Activated CD8-positive, alpha-beta T cell treated with anti-CD3 and anti-CD28 coated beads for 36 hours (primary cell): ENCODE measurements at places on chromosomes 1 and 21. TPM values are rescaled to one million over a fixed set of nuclear protein-coding genes. Genes with fewer than 3 reads are reported as not detected.

- DNase-seq, result no peak
Measured at GRCh38 chr1:181255270-181255929, 166.9 kb downstream of the IER5 start.

GRCh38 chr1:156727926-156728598 is at the start of gene METTL25B:
Gene METTL25B, plus strand, starts transcription at chr1:156728469. Its CDS starts 636 bp downstream, at chr1:156729105.
- peak; percentile 87 for DNase-seq

DNA sequence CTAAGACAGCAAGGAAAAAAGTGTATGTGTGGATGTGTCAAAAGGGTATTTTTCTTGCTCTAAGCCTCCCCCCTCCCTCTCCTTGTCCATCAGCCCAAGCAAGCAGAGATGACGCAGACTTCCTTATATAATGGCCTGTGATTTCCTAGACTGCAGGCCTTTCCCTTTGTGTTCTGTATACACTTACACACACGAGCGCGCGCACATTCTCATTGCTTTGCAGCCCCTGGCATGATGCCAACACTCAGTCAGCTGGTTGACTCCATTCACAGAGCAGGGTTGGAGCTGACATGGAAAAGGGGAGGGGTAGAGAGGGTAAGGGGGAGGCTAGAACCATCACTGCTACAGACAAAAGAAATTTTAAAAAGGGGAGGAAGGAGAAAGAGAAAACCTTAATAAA is 41.8 kb downstream of the GATAD2B start:
- DNase-seq, result peak; percentile 58

Gene TSPEAR
- not detected for total RNA-seq

DNA sequence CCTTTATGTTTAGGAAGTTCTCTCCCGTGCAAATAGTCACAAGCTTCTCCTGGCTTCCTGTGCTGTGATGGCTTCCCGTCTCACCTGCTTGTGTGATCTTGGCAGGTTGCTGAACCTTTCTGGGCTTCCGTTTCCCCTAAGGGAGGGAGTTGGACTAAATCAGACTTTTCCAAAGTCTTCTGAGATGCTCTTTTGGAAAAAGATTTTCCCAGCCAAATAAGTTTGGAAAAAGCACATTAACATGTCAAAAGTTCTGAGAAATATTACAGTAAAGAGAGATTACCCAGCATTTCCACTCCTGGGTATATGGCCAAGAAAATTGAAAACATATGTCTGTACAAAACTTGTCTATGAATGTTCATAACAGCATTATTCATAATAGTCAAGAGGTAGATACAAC is 36.0 kb upstream of the TENT5C start:
- DNase-seq, result no peak

Gene KRTAP13-2
- total RNA-seq, result not detected

DNA sequence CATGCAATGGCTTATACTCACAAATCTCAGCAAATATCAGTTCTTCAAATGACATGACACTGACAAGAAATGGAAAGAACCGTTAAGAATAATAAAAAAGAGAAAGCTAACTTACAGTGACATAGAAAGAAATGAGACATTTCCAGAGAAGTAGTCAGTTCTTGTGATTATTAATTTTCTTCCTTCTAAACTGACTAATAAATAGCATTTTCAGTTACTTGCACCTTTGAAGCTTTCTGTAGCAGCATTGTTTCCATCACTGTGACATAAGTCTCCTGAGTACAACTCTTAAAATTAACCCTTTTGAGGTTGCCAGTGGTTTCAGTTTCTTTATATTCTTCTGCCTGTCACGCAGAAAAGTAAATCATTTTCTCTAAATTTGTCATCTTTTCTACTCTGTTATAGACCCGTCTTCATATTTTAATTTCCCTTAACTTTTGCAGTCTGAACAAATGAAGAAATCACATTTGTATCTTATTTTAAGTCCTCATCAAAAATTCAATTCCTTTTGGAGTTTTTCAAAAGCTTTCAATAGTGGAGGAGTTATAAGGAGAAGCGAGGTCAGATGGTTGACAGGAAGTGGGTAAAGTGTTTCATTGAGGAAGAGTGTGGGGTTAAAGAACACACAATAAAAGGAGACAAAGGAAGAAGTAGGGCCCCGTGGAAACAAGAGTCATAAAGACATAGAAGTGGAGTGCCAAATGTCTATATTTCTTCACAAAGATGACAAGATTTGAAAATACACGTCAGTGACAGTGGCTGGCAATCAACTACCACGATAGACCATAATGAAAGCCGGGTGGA is 57.9 kb upstream of the S1PR1 start:
- DNase-seq, result peak; percentile 63

Gene WNT9A
- total RNA-seq, result not detected

DNA sequence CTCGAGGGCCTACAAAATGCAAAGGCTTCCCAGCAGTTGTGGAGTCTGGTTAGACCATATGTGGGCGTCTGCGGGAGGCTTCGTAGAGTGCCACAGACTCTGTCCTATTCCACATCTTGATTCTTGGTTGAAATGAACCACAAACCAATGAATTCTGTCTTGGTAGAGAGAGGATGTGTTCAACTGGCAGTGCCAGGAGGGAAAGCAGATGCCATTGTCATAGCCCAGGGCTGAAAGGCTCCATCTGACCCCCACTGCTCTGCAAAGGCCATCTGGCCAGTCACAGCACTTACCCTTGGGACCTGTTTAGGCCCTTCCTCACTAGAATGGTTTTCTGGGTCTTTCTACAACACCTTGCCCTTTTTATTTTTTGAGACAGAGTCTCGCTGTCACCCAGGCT is 22.1 kb downstream of the ACOT11 start:
- DNase-seq, result no peak
